Right ventricle myocardium superior (tissue), 1 donor: ENCODE measurements at places on chromosomes 7 and 10. TPM values are rescaled to one million over a fixed set of nuclear protein-coding genes. Genes with fewer than 3 reads are reported as not detected.

Gene SPDYE2
- not detected for total RNA-seq

Gene NPTX2
- 3.4 TPM for total RNA-seq

Gene FKBP6
- not detected for total RNA-seq

Gene SEPHS1
- 27.8 TPM for total RNA-seq

Gene FAM237B
- total RNA-seq: not detected

Gene ITPRID1
- total RNA-seq: not detected

Gene OPN4
- 0.40 TPM for total RNA-seq

Gene OGA
- 84.4 TPM for total RNA-seq

Gene ELN
- total RNA-seq: 33.2 TPM

Gene SLC13A1
- not detected for total RNA-seq

Gene C10orf71
- total RNA-seq: 108 TPM

Gene MKX
- total RNA-seq: not detected

Gene PTCD1
- total RNA-seq: 3.0 TPM

Gene SERPINE1
- 1.6 TPM for total RNA-seq

Gene MRPL43
- 55.4 TPM for total RNA-seq

Gene ACHE
- 0.65 TPM for total RNA-seq

Gene BMPER
- total RNA-seq: 2.3 TPM

Gene SLC16A12
- 1.3 TPM for total RNA-seq

Gene XRCC2
- total RNA-seq: 0.38 TPM
